ENCODE measurements at places on chromosomes 11 and 22. TPM values are rescaled to one million over a fixed set of nuclear protein-coding genes. Genes with fewer than 3 reads are reported as not detected.
A peak's percentile ranks its signal among the peaks of the same experiment; 100 is the strongest.

DNA sequence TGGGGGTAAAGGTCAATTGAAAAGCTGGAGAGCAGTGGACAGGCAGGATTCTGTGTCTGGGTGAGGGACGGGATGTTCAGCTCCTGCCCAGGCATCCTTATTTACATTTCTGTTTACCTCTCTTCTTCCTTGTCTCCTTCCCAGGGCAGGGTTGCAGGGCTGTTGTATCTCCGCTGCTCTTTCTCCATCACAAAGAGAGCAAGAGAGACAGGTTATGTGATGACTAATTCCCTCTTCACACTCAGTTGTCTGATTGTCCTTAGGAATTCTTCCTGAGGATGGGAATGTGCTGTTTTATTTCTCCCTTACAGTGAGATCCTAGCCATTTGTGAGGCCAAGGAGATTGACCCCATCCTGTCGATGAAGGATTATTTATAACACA is 104.9 kb downstream of the VPREB1 start:
- DNase-seq = no peak
- H3K4me3 ChIP-seq = no peak overlapping the region
- no peaks in the 10 kb centered on the region for H3K36me3 ChIP-seq
- H3K27me3 ChIP-seq = no peaks in the 10 kb centered on the region

DNA sequence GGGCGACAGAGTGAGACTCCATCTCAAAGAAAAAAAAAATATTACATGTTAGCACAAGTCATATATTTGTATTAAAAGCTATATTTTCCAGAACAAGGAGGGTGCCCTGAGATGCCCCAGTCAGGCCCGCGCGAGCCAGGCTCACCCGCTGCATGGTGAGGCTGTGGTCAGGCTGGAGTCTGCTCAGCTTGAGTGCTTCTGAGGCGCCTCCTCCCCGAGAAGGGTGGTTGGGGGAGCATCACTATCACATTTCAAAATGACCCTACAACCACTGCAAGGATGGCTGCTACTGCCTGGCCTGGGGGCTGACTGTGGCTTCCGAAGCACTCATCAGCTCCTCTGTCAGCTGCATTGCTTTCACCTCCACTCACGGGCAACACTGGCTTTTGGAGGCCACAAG is 77.1 kb downstream of the SCUBE1 start:
- H3K27ac ChIP-seq = no peak overlapping the region
- H3K27me3 ChIP-seq = no peaks in the 10 kb centered on the region
- H3K36me3 ChIP-seq = no peaks in the 10 kb centered on the region

- no peaks in the 10 kb centered on the region for H3K36me3 ChIP-seq
- no peaks in the 10 kb centered on the region for H3K4me1 ChIP-seq
- no peak overlapping the region for H3K27ac ChIP-seq
- DNase-seq = peak; percentile 38
- no peak overlapping the region for H3K4me3 ChIP-seq
Measured at GRCh38 chr11:2437516-2437915, 6.8 kb downstream of the TRPM5 start.

GRCh38 chr11:126432065-126432461 is 76.6 kb downstream of the ST3GAL4 start:
- no peaks in the 10 kb centered on the region for H3K27me3 ChIP-seq
- H3K4me1 ChIP-seq = no peaks in the 10 kb centered on the region
- no peaks in the 10 kb centered on the region for H3K36me3 ChIP-seq
- no peak overlapping the region for H3K4me3 ChIP-seq
- H3K27ac ChIP-seq = no peak overlapping the region

The SNX32 gene
- total RNA-seq = 2.4 TPM

The MYO18B gene
- total RNA-seq = 19.9 TPM

The KIRREL3 gene
- total RNA-seq = 0.90 TPM
